ENCODE measurements at places on chromosomes 2 and 18. TPM values are rescaled to one million over a fixed set of nuclear protein-coding genes. Genes with fewer than 3 reads are reported as not detected.

ATF2 gene
- 33.7 TPM for total RNA-seq

C2orf81 gene
- 1.6 TPM for total RNA-seq

DQX1 gene
- not detected for total RNA-seq

FEZ2 gene
- total RNA-seq: 103 TPM

CDK15 gene
- 7.0 TPM for total RNA-seq

BZW1 gene
- 553 TPM for total RNA-seq

TXNDC2 gene
- 1.6 TPM for total RNA-seq

AGXT gene
- not detected for total RNA-seq

KHK gene
- total RNA-seq: 0.37 TPM

OSBPL1A gene
- 19.1 TPM for total RNA-seq

DNA sequence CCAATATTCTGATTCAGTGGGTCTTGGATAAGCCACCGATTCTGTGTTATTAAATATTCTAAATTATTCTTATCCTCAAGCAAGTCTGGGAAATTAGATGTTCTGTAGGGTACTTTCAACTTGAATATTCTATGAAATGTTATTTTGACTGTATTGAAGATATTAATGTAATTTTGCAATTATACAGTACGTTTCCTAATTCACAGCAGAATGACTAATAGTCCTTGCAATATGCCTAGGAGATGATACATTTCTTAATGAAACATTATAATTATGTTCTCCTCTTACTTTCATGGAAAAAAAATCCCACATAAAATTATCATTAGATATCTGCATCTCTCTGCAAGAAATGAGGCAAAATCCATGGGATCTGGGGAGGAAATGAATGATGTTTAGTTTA, 46.2 kb upstream of the PLA2R1 start:
- DNase-seq: no peak

GRCh38 chr2:17648581-17648980, 105.0 kb downstream of the SMC6 start:
- DNase-seq: no peak

DNA sequence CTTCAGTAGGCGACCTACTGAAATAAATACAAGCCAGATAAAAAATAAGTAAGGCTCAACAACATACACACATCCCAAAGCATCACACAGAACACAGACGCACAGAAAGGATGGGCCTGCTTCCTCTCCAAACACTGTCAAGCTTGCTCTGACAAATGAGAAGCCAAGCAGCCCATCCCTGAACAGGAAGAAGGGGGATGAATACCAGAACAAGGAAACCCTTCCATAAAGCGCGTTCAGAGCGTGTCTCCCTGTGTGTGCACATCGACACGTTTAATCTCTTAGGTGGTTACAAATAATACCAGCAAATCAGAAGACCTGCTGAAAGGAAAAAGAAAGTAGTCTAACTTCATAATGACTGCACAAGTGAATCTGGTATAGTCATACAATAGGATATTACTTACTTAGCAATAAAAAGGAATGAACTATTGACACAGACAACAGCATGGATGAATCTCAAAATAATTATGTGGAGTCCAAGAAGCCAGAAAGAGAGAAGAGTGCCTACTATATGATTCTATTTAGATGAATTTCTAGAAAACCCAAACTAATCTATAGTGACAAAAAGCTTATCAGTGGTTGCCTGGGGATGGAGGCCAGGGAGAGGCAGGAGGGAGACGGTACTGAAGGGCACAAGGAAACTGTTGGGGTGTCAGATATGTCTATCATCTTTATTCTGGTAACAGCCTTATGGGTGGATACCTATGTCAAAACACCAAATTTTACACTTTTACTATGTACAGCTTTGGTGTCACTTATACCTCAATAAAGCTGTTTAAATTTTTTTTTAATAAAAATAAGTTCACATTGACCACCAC, 26.8 kb downstream of the MBOAT2 start:
- DNase-seq: no peak

- no peak for DNase-seq
Measured at GRCh38 chr18:12645254-12645653, 12.7 kb downstream of the SPIRE1 start.

DNA sequence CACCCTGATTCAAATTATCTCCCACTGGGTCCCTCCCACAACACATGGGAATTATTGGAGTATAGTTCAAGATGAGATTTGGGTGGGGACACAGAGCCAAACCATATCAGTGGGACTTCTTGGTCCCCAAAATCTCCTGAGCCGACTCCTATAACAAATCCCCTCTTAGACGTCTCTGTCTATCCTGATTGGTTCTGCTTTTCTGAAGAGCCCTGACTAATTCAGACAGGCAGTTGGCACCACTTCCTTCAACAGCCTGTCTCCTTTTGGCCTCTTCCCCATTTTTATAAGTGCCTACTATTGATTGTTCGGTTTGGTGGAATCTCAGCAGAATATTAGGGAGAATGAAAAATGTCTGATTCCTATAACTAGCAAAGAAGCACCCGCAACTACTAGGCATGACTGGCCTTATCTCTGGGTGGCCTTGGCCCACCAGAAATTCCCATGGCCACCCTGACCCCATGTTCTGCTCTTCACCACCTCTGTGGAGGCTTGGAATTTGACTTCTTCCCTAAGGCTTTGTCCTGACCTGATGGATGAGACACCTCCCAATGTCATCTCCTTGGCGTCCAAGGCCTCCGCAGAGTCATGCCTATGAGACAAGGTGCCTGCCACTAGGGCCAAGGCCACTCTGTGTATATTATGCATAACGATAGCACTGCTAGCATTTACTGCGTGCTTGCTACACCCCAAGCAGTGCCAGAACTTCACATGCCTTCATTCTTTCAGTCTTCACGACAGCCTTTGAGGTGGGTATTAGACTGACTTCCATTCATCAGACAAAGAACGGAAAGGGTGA, 218.9 kb upstream of the COPS8 start:
- DNase-seq: no peak

DNA sequence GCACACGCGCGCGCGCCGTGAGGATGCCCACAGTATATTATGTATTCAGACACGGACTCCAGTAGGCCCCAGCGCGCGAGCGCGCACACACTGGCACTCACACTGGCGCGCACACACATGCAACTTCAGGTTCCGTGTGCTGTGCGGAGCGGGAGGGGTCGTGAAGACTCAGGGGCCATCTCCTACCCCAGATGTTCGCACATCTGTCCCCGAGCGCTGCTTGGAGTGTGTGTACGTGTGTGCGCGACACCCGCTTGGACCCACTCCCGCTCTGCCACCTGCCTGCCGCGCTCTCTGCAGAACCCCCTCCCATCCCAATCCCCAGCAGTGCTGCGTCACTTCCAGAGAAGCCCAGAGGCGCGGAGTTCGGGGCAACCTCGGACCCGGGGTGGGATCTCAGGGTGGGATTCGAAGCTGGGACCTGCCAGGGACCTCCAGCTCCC, 2.6 kb downstream of the NRP2 start:
- peak; percentile 55 for DNase-seq

DNA sequence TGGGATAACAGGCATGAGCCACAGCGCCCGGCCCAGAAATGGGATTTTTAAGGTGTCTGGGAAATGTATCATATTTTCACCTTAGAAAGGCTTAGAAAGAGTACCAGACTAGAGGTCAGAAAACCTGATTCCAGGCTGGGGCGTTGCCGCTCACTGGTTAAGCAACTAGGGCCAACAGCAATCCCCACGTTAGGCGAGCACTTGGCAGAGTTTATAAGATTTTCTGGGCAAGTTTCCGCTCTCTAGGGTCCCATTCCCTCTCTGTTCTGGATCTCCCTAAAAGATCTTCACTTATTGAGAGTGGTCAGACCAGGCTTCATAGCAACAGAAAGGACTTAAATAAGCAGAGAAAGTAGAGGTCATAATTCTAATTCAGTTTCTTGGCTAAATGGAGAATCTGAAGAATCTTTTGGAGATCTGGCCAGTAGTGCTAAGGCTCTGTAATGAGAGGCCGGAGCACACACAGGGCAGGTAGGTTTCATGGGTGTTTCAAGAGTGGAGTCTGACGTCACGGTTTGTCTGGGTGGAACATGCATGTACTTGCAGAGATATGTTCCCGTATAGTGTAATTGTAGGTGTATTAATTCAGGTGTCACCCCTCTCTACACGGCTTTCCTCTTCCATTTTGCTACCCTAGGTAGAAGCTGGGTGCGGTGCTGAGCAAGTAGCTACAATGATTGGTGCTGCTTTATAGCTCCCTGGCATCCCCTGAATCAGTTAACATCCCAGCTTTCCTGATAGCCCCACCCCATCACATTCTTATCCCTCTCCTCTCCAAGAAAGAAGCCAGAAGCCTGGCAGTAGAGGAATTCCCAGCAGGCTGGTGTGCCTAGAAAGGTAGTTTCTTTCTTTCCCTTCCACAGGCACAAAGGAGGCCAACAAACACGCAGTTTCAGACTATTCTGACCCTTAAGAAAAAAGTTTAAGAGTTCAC, 4.4 kb upstream of the SMAD7 start:
- no peak for DNase-seq

DNA sequence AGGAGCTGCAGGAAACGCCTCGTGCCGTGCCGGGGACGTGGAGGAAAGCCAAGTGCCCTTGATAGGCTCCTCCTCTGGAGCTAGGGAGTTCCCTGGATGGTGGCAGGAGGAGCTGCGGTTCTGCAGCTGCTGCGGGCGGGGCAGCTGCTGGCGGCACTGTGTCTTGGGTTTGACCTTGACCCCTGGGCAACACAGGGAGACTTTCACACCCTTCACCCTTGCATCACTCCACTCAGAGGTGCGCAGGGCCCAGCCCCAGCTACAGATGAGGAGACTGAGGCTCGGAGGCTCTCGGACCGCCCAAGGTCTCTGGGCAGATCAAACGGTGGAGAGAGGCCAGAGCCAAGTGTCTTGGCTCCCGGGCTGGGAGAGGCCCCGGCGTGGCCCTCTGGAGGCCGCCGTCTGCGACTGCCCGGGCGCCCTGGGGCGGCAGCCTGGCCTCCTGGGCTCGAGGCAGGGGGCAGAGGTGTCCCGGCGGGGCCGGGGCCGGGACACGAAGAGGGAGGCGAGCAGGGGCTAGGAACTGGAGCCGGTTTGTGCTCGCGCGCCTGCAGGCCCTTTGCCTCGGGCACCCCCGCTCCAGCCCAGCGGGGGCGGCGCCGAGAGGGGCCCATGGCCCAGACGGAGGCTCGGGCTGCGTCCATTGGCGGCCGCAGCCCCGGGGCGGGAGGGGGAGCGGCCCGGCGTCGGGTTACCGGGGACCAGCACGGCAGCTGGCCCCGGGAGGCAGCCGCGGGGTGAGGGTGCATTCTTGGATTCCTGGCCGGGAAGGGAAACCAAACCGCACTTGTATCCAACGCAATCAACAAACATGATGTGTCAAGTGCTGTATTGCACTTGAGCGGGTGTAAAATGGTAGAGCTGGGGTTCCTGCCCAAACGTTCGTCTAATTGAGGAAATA, 129.6 kb upstream of the SLC1A4 start:
- DNase-seq: peak; percentile 94

GRCh38 chr18:58993260-58993659, 128.6 kb downstream of the ZNF532 start:
- peak; percentile 96 for DNase-seq

DNA sequence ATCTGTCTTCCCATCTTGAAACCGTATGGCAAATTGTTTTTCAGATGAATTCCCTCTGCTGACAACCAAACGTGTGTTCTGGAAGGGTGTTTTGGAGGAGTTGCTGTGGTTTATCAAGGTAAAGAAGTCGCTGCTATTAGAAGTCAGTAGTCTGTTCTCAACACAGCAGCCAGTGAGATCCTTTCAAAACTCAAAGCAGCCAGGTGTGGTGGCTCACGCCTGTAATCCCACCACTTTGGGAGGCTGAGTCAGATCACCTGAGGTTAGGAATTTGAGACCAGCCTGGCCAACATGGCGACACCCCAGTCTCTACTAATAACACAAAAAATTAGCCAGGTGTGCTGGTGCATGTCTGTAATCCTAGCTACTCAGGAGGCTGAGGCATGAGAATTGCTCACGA, 2.1 kb downstream of the TYMS start:
- no peak for DNase-seq

DNA sequence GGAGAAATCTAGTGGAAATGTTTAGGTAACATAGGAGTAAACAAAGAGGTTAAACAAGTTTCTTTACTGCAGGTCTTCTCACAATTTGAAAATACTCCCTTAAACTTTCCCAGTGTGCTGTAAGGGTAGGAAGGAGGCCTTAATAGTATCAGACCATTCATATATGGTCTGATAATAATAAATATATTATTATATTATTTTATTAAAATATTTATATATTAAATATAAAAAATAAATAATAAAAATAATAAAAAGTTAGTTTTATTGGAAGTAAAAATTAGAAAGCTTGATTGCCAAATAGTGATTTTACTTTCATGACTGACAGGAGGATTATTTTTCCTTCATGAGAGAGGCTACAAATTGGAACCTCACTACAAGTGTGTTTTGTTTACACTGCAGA, 7.1 kb downstream of the NOSTRIN start:
- no peak for DNase-seq

DNA sequence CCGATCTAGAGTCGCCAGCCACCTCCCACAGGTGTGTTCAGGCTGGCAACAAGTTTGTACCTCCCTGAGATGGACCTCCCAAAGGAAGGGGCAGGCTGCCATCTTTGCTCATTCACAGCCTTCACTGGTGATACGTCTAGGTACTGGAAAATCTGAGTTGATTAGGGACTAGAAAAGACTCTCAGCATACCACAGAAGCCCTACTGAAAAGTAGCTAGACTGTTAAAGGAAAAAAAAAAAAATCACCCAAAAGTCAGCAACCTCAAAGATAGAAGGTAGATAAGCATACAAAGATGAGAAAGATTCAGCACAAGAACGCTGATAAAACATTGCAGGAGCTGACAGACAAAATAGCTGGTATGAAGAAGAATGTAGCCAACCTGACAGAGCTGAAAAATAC, 128.6 kb upstream of the WDR75 start:
- no peak for DNase-seq

DNA sequence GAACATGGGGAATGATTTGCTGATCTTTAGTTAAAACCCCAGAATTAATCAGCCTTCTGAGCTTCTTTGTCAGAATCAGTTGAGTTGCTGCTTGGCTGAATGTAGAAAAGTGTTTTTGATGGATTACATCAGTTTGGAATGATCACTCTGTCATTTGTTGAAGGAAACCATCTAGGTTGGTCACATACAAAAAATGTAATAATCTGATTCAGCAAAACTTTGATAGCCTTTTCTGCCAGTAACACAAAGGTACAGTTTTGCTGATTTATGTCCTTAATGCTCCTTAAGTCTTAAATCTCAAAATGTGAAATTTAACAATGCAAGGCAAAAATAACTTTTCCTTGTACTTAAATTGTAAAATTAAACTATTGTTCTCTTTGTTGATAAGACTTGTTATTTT, 74.3 kb downstream of the GALNT13 start:
- DNase-seq: no peak

GRCh38 chr2:96985181-96985945, 1.0 kb downstream of the FAM178B start:
- no peak for DNase-seq
